Activated naive CD8-positive, alpha-beta T cell treated with anti-CD3 and anti-CD28 coated beads for 36 hours (primary cell): ENCODE measurements at places on chromosomes 6 and 20. TPM values are rescaled to one million over a fixed set of nuclear protein-coding genes. Genes with fewer than 3 reads are reported as not detected.

The POPDC3 gene
- not detected for total RNA-seq

DNA sequence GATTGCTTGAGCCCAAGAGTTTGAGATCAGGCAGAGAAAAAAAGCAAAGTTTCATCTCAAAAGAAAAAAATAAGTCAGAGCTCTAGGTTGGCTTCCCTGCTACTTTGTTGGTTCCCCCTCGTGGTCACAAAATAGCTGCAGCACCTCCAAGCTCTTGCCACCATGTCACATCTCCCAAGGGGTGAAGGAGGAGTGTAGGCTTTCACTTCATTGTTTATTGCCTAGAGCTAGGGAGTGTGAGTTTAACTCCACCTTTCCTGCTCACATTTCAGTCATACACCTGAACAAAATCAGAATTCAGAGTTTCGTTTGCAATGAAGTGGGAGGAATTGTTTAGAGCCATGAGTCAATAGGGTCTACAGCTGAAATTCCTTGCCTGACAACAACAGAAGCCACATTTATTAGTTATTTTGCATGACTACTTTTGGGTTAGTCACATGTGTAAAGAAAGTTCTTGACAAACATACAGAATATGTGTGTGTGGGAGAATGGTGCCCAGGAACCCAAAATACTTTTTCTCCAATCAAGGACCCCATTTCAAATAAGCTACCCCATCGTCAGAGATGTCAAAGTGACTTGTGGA is 56.2 kb upstream of the UFL1 start:
- peak overlapping the region; percentile 13 for H3K27ac ChIP-seq
- H3K4me1 ChIP-seq = peaks cover 26% of the 10 kb centered on the region
- no peak overlapping the region for H3K4me3 ChIP-seq
- no peaks in the 10 kb centered on the region for H3K36me3 ChIP-seq
- no peak for DNase-seq
- no peaks in the 10 kb centered on the region for H3K27me3 ChIP-seq

GRCh38 chr20:33667245-33667675 is 517 bp downstream of the ACTL10 start:
- H3K4me3 ChIP-seq = peak overlapping the region; percentile 79
- H3K27me3 ChIP-seq = no peaks in the 10 kb centered on the region
- peak; percentile 70 for DNase-seq
- peak overlapping the region; percentile 84 for H3K27ac ChIP-seq

The UBD gene
- total RNA-seq = 2.3 TPM

The PSORS1C1 gene
- total RNA-seq = not detected

GRCh38 chr20:41173161-41173721 is 35.9 kb downstream of the PLCG1 start:
- H3K27me3 ChIP-seq = no peaks in the 10 kb centered on the region
- H3K4me1 ChIP-seq = peaks cover 39% of the 10 kb centered on the region
- peaks cover 21% of the 10 kb centered on the region for H3K36me3 ChIP-seq
- peak; percentile 70 for DNase-seq

The FILIP1 gene
- not detected for total RNA-seq

DNA sequence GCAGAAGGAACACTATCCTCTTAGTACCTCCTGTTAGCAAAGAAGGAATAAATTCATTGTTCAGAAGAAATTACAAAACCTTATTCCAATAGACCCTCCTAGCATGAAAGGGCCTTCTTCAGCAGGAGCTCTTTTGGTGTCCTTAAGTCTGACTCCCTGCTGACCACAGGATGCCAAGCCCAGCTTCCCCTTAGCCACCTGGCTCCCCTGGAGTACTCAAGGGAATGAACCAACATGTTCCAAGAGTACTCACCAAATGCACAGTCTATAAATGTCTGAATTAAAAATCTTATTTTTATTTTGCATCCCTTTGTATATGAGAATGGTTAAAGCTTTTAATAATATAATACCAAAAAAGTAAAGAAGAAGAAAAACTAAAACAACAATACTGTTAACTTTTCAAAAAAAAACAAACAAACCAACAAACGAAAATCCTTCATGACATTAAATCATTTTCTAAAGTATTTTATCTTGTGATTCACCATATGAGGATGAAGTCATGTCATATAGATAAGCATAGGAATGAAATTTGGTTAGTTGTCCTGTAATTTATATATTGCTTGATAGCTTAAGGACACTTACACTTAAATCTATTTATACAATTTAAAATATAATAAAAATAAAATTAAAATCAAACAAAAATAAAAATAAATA is 1355.1 kb downstream of the HACE1 start:
- H3K4me3 ChIP-seq = no peak overlapping the region
- H3K36me3 ChIP-seq = no peaks in the 10 kb centered on the region
- DNase-seq = no peak

GRCh38 chr6:36178544-36178943 is 18.0 kb upstream of the BRPF3 start:
- H3K27ac ChIP-seq = no peak overlapping the region
- peaks cover 9% of the 10 kb centered on the region for H3K4me1 ChIP-seq
- no peak for DNase-seq
- no peaks in the 10 kb centered on the region for H3K27me3 ChIP-seq
- no peak overlapping the region for H3K4me3 ChIP-seq
- peaks cover 45% of the 10 kb centered on the region for H3K36me3 ChIP-seq

DNA sequence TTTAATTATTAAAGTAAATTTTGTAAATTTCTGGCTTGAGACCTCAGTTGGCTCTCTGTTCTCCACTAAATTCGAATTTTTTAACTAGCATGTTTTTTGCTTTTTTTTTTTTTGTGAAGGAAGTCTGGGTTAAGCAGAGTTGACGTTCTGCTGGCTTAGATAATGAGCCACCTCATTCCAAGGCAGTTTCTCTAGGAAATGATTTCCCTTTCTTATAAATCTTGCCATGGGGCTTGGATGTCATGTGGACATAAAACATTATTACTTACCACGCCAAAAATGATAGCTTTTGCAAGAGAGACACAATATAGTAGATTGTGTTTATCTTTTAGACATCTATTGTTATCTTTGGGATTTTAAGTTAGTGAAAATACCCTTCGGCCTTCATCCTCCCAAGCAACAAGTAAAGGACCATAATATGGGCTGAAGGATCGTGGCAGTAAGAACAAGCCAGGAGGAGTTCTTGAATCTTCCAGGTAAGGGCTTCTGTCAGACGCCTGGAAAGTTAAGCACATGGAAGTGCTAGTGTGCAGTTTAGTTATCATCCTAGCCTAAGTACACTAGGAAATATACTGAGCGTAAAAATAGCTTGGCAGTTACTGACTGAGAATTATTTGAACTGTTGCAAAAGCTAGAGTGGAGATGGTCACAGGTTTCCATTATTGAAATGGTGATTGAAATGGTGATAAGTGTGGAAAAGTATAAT is 30.7 kb downstream of the ADGRG6 start:
- H3K27ac ChIP-seq = no peak overlapping the region
- no peaks in the 10 kb centered on the region for H3K36me3 ChIP-seq
- peaks cover 24% of the 10 kb centered on the region for H3K4me1 ChIP-seq
- DNase-seq = no peak

GRCh38 chr6:34529665-34530327 is 26.3 kb downstream of the SPDEF start:
- no peak overlapping the region for H3K4me3 ChIP-seq
- DNase-seq = no peak
- H3K27me3 ChIP-seq = no peaks in the 10 kb centered on the region
- H3K4me1 ChIP-seq = peaks cover 1% of the 10 kb centered on the region

DNA sequence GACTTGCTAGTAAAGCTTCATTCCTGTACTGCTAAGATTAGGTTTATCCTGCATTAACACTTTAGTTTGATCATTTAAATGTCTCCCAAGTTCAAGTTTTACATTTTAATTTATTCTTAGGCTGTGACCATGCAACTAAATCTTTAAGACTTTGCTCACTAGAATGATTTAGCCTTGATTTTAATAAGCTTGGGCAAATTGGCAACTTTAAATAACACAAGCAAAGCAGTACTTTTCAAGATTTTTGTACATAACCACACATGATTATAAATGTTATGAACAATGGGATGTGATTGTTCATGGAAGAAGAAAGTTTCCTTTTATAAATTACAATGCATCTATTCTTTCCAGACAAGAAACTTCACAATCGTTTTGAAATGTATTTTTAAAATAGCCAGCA is 948.0 kb upstream of the EPHA7 start:
- H3K4me1 ChIP-seq = no peaks in the 10 kb centered on the region
- H3K36me3 ChIP-seq = no peaks in the 10 kb centered on the region
- no peak for DNase-seq
